ENCODE measurements at places on chromosomes 3 and 15.

DNA sequence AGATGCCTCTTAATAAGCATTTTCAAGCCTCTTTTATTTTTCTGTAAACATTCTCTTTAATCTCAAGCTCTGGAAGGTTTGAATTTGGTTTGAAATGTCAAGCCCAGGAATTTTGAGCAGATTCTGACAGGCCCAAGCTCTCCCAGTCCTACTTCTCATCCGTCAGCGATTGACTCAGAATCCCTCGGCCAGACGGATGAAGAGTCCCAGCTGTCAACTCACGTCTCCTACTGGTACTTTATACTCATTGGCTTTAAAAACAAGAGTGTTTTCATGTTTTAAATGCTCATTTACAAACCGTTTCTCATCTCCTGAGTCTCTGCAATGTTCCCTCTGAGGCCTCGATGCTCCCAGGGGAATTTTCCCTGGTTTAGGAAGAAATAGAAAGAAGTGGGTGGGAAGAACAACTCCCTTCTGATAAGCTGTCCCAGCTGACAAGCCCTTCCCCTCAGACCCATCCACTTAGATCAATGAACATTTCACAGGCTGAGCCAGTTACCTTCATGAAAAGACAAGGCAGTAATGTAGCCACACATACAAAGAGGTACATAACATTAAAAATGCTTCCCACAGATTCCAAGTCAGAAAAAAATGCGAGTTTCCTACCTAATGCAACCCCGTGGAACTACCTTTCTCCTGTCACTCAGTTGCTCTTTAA, 478.2 kb upstream of the DPH6 start:
- DNase-seq: no peak

DNA sequence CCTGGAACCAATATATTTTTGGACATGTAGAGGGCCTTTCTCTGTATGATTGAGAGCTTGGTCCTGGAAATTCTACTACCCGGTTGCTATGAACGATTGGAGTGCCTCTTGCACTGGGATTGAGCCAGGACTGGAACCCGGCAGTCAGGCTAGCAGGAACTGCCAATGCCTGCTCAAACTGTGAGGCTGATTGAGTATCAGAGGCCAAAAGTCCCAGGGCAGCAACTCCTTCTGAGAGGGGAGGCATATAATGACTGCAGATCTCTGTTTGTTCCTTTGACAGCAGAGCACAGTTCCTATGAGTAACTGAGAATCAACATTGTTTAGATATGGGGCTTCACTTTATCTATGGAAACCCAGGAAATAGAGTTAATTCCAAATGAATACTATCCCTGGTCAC, 12.9 kb downstream of the IQCH start:
- no peak for DNase-seq

DNA sequence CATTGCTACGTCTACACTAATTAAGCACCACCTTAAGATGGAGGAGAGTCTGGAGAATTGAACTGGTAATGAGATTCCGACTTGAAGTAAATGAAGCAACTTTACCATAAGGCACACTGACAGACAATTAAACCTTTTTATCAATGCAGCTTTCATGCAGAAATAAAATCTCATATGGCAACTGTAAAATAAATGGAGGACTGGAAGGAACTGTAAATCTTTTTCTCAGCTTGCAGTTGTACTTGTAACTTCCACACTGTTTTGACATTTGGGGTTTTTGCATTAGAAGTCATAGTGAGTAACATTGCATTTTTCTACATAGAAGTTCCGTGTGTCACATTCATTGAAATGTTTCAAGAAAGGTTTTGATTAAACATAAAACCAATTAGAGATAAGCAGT, 705.3 kb downstream of the NLGN1 start:
- no peak for DNase-seq

GRCh38 chr15:71424765-71425164, 309.5 kb downstream of the THSD4 start:
- no peak for DNase-seq

GRCh38 chr15:45919806-45920205, 285.0 kb downstream of the SQOR start:
- DNase-seq: no peak

DNA sequence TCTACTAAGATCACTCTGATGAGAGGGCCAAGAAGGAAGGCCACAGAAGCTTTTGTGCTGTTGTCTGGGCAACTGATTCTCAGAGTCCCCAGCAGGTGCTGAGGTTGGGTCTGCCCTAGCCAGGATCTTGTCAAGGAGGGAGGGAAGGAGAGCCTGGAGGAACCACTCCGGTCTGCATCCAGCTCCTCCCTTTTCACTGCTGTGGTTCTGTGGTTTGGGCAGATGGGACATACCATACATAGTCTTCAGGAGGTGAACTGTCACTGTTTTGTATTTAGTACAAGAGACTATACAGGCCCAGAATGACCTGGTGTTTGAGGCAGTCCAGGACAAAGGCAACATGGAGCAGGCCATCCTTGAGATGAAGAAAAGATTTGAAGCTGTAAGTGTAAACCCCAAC, 21.9 kb downstream of the C3orf62 start:
- DNase-seq: no peak

DNA sequence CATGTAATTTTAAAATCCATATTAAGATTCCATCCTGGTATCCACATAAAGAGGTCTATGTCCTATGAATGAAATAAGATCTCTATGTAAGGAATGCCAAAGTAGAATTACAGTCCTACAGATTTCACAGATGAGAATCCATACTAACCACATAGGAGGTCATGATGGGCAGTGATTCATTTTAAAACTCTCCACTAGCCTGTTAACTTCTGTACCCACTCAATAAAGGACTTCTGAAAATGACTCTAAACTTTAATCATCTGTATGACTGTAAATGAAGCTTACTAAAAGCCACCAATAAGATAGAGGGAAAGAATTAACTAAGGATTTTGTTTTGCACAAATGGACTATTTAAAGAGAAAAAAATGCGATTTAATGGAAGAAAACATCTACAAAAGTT, 28.7 kb downstream of the MORC1 start:
- DNase-seq: no peak

DNA sequence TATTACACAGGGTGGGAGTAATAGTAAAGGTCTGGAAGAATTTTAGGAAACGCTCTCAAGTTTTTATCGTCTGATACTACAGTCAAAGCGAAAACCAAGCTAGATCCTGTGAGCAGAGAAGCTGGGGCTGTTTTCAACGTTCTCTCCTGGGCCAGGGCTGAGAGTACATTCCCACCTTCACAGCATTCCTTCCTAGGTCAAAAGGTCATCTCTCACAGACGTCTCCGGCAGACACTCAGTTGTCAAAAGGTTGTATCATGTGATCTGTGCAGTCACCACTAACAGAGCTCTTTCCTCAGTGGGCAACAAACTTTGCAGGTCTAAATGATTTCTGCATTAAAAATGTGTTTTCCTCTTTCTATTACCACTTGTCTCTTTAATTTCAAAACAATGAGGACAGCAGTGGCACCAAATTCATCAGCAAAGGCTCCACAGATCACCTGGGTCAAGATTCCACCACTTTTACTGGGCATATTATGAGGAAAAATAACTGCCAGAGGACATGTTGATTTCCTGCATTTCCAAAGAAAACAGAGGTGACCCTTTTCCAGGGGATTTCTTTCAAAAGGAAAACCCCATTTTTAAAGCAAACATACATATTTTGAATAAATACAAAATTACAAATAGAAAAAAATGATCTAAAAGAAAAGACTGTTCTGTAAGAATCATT, 41.9 kb downstream of the MEIS2 start:
- no peak for DNase-seq

DNA sequence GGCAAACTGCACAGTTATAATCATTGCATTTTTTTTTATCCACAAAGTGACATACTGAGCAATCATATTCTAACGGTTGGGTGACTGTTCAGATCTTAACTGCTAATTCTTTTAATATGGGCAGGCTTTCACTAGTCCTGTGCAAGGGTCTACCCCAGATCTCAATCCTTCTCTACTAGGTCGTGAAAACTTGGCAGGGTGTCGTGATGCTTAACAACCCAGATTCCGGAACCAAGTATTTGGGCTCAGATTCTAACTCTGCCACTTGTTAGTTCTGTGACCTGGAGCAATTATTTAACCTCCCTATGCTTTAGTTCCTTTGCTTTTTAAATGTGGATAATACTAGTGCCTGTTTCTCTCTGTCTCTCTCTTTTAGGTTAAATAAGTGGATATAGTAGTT, 16.4 kb upstream of the ALDH1A2 start:
- no peak for DNase-seq

DNA sequence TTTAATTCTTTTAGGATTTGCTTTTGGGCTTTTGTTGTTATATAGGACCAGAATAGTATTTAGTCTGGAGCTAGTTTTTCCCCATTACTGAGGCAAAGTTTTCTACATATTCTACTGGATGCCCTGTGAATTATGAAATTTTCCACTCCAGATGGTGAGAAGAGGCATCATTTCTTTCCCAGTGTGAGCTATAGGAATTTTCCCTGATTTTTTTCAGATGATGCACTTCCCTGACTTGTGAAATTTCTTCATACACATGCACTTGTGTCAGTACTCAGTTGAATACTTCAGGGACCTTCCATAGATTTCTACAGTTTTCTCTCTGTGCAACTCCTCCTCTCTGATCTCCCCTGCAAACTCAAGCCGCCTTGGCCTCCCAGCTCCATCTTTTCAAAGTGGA, 73.7 kb upstream of the SLCO2A1 start:
- DNase-seq: no peak

GRCh38 chr3:39133093-39133490, 20.3 kb downstream of the CSRNP1 start:
- DNase-seq: no peak

GRCh38 chr3:6444888-6445658, 415.8 kb upstream of the GRM7 start:
- DNase-seq: no peak

DNA sequence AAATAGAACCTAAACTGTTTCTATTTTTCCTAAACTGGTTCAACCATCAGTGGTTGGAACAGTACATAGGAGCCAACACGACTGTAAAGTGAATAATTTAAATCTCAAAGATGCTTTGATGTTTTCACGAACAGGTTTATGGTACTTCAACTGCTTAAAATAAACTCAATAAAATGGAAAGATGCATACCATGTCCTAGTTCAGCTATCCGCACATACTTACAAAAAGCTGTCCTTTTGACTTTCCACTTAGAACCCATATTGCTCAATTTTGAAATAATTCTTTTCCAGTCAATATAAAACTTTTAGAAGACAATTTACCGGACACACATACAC, 902 bp downstream of the CMTM6 start:
- no peak for DNase-seq

- no peak for DNase-seq
Observed at GRCh38 chr3:72275331-72275751, 490.4 kb upstream of the PROK2 start.

DNA sequence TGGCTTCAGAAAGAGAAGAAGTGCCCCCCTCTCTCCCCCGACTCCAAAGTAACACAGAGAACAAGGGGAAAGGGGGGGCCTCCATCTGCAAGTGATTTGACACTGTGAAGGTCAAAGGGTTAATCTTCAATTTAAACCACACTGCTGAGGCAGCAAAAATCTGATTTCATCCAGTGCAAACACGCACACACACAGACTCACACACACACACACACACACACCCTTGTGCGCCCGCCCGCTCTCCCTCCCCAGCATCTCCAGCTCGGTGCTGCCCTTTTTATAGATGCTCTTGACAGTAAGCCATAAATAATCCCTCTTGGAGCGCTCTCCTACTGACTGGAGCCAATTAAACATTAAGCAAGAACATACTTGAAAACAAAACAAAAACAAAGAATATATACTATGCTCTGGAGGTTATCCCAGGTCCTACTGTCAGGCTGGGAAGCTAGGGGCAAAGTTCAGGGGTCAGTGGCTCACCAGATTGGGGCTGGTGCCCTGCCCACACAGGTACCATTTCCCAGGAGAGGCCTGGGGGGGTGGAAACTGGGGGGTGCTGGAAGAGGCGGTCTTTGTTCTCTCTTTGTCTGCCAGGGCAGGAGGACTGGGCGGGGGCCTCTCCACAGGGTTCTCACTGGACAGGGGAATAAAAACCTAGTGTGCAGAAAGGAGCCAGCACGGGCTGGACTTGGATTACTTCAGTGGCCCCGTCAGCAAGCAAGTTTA, 16.3 kb downstream of the BMF start:
- peak; percentile 70 for DNase-seq

- DNase-seq: no peak
Observed at GRCh38 chr15:57867970-57868798, 161.7 kb downstream of the POLR2M start.

DNA sequence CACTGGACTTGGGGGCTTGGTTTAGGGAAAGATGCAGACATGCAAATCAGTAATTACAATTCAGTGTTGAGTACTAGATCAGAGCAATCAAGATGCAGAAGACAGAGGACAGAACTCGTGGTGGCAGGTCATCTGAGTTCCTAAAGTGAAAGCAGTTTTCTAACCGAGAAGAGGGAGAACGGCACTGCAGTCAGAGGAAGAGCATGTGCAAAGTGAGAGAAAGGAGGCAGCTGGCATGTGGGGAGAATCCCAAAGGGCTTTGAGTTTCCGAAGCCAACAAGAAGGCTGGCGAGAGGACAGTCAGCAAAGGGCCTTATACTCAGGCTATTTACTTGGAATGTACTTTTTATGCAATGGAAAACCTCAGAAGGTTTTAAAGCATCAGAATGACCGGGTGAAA, 87.0 kb downstream of the ANP32A start:
- no peak for DNase-seq

DNA sequence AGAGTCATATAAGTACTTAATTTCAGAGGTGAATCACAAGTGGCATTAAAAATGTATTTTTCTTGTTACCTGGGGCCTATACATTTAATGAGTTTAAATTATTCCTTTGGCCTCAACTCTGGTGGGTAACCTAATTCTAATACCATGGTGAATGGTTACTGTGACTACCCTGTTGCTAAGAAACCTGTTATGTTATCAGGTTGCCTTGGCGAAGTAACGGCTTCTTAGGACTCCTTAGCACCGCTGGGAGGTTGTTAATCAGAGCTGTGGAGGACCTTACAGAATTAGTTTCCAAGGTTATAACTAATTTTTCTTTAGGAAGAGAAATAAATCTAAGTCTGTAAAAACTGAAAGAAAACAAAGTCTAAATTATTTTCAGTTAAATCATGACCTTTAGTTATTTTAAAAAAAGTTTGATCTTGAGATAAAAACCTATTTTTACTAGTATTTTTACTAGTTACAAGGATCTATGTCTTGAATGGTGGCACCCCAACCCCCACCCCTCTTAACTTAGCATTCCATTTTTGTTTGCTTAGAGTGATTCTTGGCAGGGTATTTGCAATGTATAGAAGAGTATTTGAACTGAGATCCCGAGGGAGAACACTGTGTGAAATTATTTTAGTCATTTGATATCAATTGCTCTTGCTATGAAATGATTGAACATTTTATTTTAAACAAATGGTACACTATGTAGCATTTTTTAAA, 155.5 kb downstream of the FNDC3B start:
- peak; percentile 80 for DNase-seq
